CMK (cell line): ENCODE measurements at places on chromosomes 12 and 14.

GRCh38 chr12:124024263-124024678, 51.3 kb downstream of the ZNF664 start:
- DNase-seq, result peak; percentile 57

- DNase-seq, result no peak
These were observed 20.0 kb downstream of the ZFP36L1 start for GRCh38 chr14:68772761-68773381.

DNA sequence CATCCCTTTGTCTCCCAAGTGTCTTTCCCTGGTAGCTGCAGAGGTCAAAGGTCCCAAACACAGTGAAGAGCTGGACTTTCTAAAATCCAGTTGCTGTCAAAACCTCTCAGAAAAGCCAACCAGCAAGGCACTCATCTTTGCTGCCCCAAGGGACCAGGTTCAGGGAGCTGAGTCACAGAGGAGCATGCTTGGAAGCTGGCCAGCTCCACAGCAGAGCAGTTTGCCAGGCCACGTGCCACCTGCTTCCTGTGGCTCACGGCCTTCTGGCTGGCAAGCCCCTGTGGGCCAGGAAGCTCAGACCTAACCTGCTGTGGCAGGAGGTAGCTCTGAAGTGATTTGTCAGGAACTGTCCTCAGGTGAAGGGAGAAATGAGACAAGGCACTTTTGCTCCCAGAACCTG, 3.6 kb downstream of the ISCU start:
- DNase-seq, result no peak

GRCh38 chr14:100898935-100899883, 4.3 kb downstream of the RTL1 start:
- DNase-seq, result no peak

GRCh38 chr12:127381681-127382080, 885.3 kb upstream of the TMEM132C start:
- no peak for DNase-seq

DNA sequence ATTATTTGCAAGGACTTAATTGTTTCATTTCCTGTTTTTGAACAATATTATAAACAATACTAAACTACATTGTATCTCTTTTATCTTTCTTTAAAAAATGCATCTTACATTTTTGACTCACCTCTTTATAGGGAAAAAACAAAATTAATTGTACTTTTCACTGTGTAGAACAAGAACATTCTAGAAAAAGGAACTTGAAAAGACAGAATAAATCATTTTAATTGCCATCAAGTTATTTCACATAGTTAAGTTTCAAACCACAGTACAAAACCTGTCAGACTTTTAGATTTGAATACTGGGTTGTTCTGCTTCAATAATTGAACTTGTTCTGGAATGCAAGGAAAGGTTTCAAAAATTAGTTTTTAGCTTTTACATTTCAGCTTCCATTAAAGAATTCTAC, 50.0 kb downstream of the SLC38A6 start:
- DNase-seq, result no peak

DNA sequence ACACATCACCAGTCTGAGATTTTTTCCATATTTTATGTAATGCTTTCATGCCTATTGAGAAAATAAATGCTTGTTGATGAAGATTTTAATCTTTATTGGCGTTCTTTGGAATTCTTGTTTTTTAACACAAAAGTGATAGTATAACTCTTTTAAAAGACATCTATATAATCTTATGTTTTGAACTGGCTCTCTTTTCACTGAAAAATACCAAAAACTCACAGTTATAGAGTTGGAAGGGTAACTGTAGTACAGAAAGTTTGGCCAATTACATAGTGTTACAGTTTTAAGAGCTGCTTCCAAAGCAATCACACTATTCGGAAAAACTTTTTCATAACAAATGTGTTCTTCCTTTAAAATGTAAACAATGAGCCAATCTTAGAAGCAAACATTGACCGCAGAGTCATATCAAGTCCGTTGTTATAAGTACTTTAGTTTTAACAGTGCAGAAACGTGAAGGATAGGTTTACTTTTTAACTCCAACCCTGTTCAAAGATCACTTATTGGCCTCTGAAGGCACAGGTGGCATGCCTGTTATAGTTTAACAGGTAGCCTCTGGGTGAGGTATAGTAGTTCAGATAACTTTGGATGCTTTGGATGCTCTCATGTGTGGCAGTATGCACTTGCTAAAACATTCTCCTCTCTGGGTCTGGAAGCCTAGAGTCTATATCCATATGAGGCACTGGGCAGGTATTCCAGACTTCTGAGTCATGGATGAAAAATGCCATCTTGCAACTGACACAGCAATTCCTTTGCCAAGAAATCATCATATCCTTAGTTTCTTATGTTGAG, 12.1 kb upstream of the NTN4 start:
- no peak for DNase-seq

GRCh38 chr12:116406529-116406928, 129.0 kb upstream of the MED13L start:
- no peak for DNase-seq

DNA sequence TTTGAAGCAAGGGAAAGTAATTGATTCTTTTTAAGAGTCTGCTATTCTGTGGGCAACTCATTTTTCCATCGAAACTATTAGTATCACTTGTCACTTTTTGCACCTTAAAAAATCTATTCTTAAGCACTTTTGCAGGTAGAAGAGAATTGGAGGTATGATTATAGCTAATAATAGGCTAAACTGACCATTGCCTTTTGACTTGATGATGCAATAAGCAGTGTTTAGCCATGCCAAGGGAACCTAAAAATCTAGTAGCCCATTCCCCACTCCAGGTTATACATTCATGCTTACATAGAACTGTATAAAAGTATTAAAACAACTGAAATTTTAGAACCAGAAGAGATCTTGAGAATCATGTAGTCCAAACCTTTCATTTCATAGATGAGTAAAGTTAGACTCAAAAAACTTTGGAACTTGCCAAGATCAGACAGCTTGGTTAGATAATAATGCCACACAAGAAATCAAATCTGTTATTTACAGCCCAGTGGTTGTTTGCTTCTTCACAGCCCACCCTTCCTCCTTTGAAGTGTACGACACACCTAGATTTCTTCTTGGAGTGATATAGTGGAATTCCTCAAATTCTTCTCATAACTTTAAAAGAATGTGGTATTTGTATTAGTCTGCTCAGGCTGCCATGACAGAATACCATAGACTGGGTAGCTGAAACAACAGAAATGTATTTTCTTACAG, 21.7 kb upstream of the GARIN2 start:
- no peak for DNase-seq

DNA sequence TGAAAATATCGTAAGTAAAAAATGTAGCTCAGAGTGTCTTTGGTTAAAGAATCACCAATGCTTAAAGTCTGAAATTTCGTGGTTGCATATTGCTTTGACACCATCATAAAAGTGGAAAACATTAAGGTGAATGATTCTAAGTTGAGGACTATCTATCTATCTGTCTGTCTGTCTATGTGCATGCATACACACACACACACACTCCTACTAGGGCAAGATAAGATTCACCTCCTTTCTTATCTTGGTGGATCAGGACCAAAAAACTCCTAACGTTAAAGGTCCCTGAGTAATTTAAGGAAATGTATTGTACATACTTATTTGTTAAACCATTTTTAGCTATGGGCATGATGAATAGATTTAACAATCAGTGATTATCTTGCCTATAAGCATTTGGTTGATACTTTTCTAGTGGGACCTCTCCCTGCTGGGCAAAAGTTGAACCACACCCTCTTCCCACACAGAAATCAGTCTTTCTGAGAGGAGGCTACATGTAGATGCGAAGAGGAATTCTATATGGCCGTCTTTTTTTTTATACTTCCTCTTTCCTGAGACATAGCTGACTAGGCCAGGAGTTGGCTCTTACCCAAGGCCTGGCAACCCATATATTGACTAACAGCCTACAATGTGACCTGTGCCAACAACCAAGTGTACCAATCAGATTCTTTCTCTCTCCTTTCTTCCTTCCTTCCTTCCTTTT, 19.3 kb upstream of the LLPH start:
- peak; percentile 40 for DNase-seq

GRCh38 chr12:58458102-58458501, 462.2 kb downstream of the LRIG3 start:
- DNase-seq, result no peak

- no peak for DNase-seq
These were observed 8.8 kb downstream of the IKBIP start for GRCh38 chr12:98635657-98636323.

GRCh38 chr12:31751085-31751484, 22.3 kb upstream of the AMN1 start:
- DNase-seq, result no peak

DNA sequence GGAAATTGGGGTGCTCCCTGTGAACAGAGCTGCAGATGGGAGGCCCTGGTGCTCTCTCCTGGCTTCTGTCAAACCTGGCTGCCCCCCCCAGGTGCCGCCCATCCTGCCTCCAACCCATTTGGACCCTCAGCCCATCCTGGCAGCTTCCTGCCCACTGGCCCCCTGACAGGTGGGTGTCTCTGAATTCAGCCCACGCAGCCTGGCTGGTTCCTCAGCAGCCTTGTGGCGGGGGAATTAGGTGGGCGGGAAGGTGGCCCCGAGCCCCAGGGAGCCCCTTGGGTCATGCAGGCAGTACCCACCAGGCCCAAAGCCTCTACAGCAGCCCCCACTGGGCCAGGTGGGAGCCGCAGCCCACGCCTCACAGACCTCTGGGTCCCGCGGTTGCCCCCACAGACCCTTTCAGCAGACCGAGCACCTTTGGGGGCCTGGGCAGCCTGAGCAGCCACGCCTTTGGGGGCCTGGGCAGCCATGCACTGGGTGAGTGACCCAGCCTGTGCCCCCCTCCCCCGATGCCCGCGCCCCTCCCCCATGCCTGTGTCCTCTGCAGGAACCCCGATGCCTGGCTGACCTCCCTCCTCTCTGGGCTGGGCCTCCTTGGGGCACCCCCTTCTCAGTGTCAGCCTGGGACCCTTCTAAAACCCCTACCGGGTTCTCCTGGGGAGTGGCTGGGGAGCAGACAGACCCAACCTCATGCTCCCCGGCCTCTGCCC, 28.9 kb downstream of the LRCOL1 start:
- DNase-seq, result no peak
